ENCODE measurements at places on chromosomes 2 and 18. TPM values are rescaled to one million over a fixed set of nuclear protein-coding genes. Genes with fewer than 3 reads are reported as not detected.

GRCh38 chr18:59232309-59233016 lies 12.5 kb downstream of the GRP start:
- DNase-seq = no peak
- no peaks in the 10 kb centered on the region for H3K27me3 ChIP-seq
- H3K36me3 ChIP-seq = no peaks in the 10 kb centered on the region

- no peak overlapping the region for H3K27ac ChIP-seq
- no peak for DNase-seq
- peaks cover 4% of the 10 kb centered on the region for H3K4me1 ChIP-seq
- no peaks in the 10 kb centered on the region for H3K27me3 ChIP-seq
These were observed 62.5 kb upstream of the SH3RF3 start for GRCh38 chr2:109066501-109066900.

DNA sequence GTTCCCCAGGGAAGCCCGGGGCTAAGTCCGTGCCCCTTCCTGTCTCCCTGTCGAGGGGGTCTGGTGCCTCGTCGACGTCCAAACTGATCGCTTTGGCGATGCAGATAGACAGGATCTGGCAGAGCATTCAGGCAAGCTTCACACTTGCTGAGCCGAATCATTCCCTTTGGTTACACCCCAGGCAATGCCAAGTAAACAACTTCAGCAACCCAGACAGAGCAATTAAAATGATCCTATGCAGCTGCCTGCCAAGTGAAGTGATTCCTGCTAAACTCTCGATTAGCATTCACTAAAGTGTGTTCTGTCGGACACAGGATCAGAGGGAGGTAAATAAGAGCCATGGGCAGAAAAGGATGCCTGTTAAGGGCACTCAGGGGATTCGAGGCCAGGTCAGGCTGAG lies 108.2 kb upstream of the RAB12 start:
- peaks cover 3% of the 10 kb centered on the region for H3K4me1 ChIP-seq
- no peaks in the 10 kb centered on the region for H3K27me3 ChIP-seq
- H3K36me3 ChIP-seq = no peaks in the 10 kb centered on the region
- H3K4me3 ChIP-seq = no peak overlapping the region

Gene KLHL30
- total RNA-seq = 5.7 TPM

DNA sequence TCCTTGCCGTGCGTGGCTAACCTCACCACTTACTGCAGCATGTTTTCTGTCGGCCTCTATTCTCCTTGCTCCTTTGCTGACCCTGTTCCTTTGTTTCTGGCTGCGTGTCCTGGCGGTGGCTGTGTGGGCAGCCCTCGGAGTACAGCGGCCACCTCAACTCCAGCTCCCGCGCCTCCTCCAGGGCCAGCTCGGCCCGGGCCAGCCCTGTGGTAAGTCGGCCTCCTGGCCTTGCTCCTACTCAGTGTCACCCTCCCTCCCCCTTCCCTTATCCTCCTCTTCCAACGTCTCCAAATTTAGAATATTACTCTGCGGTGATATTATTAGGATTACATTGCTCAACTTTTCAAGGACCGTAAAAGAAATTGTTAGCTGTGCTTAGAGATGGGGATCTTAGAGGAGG lies 59.5 kb upstream of the RBM44 start:
- no peaks in the 10 kb centered on the region for H3K27me3 ChIP-seq
- H3K4me1 ChIP-seq = peaks cover 9% of the 10 kb centered on the region
- DNase-seq = no peak
- no peak overlapping the region for H3K27ac ChIP-seq

DNA sequence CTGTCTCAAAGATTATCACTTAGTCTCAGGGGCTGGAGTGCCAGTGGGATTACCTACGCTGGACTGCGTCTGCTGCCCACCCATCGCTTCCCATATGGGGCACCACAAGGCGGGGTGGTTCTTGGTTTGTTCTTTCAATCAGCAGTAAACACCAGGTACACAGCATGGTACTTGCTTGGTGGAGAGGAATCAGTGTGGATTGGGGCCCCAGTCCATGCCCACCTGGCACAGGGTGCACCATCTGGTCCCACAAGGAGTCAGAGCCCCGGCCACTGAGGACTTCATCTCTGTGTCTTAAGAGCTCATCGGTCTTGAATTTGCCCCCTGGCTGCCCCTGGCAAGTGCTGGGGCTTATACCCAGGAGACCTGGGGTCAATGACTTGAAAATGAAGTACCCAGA lies 96.2 kb downstream of the GLI2 start:
- no peak for DNase-seq
- H3K27ac ChIP-seq = no peak overlapping the region
- H3K36me3 ChIP-seq = peaks cover 2% of the 10 kb centered on the region
- no peaks in the 10 kb centered on the region for H3K4me1 ChIP-seq

Gene SLC66A2
- total RNA-seq = 45.5 TPM

Gene SLC16A14
- 6.6 TPM for total RNA-seq

DNA sequence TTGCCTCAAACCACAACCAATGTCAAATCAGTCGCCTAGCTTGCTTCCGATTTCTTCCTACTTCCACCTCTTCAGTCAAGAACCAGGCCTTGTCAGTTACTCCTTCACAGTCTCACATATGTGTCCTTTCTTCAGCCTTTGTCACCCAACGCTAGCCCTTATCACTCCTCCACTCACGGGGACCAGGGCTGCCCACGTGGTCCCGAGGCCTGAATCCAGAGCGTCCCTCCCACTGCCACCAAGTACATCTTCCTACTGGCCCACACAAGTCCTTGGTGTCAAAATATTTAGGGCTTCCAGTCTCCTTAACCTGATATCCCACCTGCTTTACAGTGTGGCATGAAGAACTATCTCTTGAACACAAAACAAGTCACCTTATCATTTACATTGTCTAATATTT lies 119.1 kb upstream of the SPRED2 start:
- no peaks in the 10 kb centered on the region for H3K4me1 ChIP-seq
- no peaks in the 10 kb centered on the region for H3K27me3 ChIP-seq
- H3K4me3 ChIP-seq = no peak overlapping the region
- DNase-seq = no peak

Gene TRIM43B
- total RNA-seq = not detected

Gene SERPINB2
- total RNA-seq = not detected

GRCh38 chr2:126801473-126801872 lies 97.2 kb upstream of the TEX51 start:
- no peaks in the 10 kb centered on the region for H3K36me3 ChIP-seq
- no peak overlapping the region for H3K27ac ChIP-seq
- H3K4me3 ChIP-seq = no peak overlapping the region
- H3K4me1 ChIP-seq = no peaks in the 10 kb centered on the region
- no peak for DNase-seq

- no peak within 1 kb of the TSS for H3K4me3 ChIP-seq
- H3K27me3 ChIP-seq = no peaks in the 10 kb centered on the region
- no peaks in the 10 kb centered on the region for H3K4me1 ChIP-seq
- no peak for DNase-seq
- no peaks in the 10 kb centered on the region for H3K36me3 ChIP-seq
These were observed at the start of gene B3GNT7 for GRCh38 chr2:231395188-231396057. Gene B3GNT7 (plus strand): TSS chr2:231395710. CDS start chr2:231395804, 94 bp downstream.

DNA sequence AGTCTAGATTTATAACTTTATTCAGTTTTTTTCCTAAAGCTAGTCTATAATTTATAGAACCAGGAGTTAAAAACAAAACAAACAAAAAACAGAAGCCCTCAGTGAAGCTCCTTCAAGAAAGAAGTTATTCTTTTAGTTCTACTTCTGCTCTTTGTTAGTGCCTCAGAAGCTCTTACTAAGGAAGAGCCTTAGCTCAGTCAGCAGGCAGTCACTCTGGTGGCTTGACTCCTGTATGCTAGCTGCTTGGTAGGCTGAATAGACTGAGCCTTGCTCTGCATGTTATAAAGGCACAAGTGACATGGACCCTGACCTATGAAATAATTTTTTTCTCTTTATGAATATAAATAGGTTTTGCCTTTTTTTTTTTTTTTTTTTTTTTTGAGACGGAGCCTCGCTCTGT lies 24.8 kb downstream of the NCOA1 start:
- H3K36me3 ChIP-seq = no peaks in the 10 kb centered on the region
- peaks cover 2% of the 10 kb centered on the region for H3K4me1 ChIP-seq
- no peaks in the 10 kb centered on the region for H3K27me3 ChIP-seq
- no peak overlapping the region for H3K4me3 ChIP-seq

Gene IL36G
- not detected for total RNA-seq

Gene SH2D6
- total RNA-seq = 0.98 TPM

DNA sequence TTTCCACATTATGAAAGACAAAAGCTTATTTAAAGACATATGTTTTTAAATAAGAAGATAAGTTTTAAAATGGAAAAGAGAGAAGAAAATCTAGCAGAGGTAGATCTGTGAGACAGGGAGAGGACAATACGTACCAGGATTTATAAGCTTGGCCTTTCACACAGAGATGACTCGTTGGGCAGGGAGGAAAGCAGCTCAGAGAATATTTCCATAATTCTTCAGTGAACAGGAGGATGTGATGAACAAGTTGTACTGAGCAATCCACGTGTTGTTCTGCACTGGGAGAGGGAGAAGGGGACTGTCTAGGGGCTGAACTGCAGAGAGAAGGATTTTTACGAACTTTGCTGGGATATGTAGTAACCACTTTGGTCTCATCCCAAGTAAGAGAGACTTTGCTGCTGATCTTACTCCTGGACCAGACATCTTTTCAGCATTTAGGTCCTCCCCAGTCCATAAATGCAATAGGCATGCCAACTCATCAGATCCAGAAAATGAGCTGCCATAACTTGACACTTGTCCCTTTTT lies 162.5 kb upstream of the SETBP1 start:
- H3K27ac ChIP-seq = no peak overlapping the region
- no peaks in the 10 kb centered on the region for H3K4me1 ChIP-seq
- H3K36me3 ChIP-seq = no peaks in the 10 kb centered on the region
- DNase-seq = no peak

Measured in kidney (tissue), 22 donors.